ENCODE measurements at places on chromosomes 4 and X.

GRCh38 chr4:46385946-46386345 lies 4.0 kb downstream of the GABRA2 start:
- DNase-seq: no peak

DNA sequence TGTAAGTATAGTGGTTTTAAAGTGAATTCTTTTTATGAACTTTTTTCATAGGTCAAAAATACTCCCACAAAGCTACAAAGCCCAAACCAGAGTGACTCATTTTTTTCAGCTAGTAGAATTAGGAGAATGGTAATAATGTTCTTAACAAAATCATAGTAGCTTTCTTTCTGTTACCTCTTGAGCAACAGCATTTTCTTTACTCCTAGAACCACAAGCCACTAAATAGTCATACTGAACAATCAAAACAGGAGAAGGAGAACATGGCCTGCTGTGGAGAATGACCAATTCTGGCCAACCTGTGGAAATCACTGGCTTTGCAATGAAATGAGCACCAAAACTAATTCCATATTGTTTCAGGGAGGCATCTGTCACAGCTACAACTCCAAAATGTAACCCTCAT lies 112.9 kb downstream of the AMMECR1 start:
- DNase-seq: no peak

- DNase-seq: no peak
Measured at GRCh38 chr4:174135530-174135929, 147.9 kb downstream of the FBXO8 start.

DNA sequence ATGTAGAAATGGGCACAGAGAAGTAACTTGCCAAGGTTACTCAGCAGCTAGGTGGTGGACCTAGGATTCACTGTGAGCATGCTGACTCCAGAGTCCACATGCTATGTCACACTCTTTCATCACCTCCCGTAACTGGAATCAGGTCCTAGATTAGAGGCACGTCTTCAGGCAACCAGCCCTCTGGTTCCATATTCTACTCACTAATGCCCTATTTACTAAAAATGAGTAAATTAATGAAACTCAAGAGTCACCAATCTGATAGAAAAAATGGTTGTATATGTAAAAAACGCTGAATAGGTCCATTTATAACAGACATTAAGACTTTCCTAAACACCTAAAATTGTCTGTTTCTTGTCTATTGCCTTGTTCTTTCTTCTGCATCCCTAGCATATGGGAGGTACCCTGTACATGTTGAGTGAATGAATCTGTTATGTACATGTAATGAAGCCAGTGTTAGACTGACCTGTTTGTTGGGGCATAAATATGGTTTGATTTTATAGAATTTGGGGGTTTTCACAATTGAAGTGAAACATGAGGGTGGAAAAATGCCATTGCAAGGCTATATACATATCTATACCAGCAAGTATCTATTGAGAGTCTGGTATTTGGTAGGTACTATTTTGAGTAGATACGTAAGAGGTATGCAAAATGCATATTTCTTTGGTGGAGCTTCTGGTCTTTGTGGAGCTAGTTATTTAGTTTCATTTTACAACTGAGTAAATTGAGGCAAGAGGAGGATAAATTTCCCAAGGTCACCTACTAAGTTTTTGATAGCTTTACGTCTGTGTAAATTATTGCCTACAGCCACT lies 7.5 kb upstream of the RUFY3 start:
- DNase-seq: no peak

GRCh38 chr4:127708985-127709384 lies 21.2 kb upstream of the SLC25A31 start:
- no peak for DNase-seq

GRCh38 chrX:7987160-7988012 lies 60.2 kb upstream of the PNPLA4 start:
- DNase-seq: no peak

GRCh38 chrX:150848914-150849365 lies 49.5 kb downstream of the CD99L2 start:
- DNase-seq: no peak

DNA sequence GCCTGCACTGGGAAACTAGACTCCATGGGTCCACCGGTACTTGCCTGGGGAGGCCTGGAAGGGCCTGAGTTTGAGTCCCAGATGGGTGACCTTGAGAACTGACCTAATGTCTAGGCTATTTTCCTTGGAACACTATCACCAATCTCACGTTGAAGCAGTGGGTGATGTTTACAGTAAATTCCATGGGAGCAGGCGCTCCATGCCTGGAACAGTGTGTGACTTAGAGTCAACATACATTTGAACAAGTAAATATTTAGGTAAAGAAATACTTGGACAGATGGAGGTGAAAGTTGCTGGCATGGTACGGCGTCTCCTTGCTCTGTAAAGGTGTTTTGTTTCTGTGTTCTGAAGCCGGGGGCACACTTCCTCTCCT lies 47.5 kb downstream of the TBC1D14 start:
- peak; percentile 97 for DNase-seq

DNA sequence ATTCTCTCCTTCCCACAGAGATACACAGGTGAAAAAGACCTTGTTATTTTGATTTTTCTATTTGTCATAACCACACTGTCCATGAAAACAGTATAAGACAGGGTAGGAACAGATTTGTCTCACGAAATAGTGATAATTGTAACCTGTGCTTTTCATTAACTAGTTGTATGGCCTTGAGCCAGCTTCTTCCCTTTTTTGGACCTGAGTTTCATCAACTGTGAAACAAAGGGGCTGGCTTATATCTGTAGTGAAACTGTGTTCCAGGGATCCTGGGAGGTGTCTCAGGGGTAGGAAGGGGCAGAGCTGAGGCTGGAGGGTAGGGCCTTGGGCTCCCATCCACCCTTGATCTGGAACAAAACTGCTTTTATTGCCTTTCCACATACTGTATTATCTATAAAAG lies 50.9 kb downstream of the MED28 start:
- no peak for DNase-seq

- no peak for DNase-seq
Measured at GRCh38 chr4:957581-958313, 15.6 kb downstream of the DGKQ start.

GRCh38 chr4:833156-833555 lies 7.2 kb upstream of the CPLX1 start:
- DNase-seq: no peak

- DNase-seq: no peak
Measured at GRCh38 chr4:10098780-10099160, 17.8 kb downstream of the WDR1 start.

DNA sequence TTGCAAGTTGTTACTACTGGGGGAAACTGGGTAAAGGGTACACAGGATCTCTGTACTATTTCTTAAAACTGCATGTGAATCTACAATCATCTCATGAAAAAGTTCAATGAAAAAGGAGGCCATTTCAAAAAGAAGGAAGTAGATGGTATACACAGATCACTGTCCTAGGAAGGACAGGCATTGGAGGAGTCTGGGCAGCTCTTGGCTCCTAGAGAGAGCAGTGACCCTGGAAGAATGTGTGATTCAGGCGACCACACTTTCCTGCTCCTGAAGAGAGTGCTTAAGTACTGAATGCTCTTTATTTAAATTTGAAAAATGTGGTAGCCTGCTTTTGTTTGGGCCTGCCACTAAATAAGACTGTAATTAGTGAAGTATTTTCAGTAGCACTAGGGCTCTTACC lies 318.1 kb upstream of the CASK start:
- DNase-seq: no peak

DNA sequence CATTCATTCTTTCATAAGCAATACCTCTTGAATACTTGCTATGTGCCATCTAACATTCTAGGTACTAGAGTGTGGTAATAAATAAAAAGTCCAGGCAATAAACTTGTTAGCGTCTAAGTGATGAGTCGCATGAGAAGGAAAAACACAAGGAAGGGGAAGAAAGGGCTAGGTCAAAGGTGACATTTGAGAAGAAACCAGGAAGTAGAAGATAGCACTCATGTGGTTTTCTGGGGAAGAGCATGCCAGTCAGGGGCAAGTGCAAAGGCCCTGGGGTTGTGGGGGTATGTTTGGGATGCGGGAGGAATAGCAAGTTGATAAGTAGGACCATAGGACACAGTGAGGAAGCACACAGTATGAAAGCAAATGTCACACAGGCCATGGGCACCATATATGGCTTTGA lies 157.0 kb downstream of the TSPAN5 start:
- DNase-seq: no peak

GRCh38 chr4:123104310-123105025 lies 182.1 kb upstream of the NUDT6 start:
- DNase-seq: no peak

DNA sequence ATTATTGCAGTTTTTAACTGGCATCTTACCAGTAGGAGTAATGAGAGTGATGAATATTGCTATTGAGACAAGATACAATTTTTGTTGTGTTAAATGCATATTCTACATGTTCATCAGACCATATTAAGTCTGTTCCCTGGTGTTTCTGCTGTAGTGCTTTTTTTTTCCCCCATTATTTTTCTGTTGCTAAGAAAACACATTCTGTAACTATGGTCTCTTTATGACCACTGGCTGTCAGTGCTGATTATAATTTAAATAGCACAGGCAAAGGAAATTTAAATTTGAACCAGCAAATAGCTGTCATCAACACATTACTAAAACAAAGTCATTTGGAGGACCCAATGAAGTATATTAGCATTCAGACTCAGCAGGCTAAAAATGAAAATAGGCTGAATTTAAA lies 98.3 kb upstream of the ANKRD50 start:
- no peak for DNase-seq

GRCh38 chrX:130094696-130095095 lies 15.6 kb downstream of the ELF4 start:
- DNase-seq: no peak

- DNase-seq: no peak
Measured at GRCh38 chr4:174474457-174475075, 47.7 kb downstream of the HPGD start.

DNA sequence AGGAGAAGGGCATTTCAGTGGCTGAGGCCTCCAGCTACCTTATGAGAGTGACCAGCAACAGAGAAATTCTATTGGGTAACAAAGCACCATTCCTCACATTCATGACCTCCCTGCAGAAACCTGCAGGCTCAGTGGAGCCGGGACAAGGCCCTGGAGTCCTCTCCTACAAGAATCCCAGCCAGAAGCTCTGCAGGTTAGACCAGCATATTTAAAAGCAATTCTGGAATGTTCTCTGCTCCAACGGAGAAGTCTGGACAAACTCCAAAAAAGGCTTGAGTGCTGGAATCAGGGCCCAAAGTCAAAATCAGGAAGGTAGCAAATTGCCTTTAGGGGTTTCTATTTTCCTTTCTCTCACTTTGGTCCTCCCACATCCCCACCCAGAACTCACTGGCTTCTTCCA lies 202.9 kb downstream of the SCFD2 start:
- no peak for DNase-seq

GRCh38 chr4:71360844-71361243 lies 22.0 kb downstream of the SLC4A4 start:
- DNase-seq: no peak

- no peak for DNase-seq
Measured at GRCh38 chr4:96315815-96316214, 475.9 kb downstream of the PDHA2 start.

- no peak for DNase-seq
Measured at GRCh38 chr4:148203056-148203898, 238.9 kb downstream of the NR3C2 start.

DNA sequence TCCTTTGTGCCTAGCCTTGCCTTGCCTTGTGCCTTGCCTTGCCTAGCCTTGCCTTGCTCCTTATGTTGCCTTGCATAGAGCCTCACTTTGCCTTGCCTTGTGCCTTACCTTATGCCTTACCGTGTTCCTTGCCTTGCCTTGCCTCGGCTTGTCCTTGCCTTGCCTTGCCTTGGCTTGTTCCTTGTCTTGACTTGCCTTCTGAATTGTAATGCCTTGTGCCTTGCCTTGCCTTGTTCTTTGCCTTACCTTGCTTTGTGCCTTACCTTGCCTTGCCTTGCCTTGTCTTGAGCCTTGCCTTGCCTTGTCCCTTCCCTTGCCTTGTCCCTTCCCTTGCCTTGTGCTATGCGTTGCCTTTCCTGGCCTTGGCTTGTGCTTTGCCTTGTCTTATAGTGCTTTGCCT lies 90.2 kb downstream of the TAB3 start:
- DNase-seq: no peak

DNA sequence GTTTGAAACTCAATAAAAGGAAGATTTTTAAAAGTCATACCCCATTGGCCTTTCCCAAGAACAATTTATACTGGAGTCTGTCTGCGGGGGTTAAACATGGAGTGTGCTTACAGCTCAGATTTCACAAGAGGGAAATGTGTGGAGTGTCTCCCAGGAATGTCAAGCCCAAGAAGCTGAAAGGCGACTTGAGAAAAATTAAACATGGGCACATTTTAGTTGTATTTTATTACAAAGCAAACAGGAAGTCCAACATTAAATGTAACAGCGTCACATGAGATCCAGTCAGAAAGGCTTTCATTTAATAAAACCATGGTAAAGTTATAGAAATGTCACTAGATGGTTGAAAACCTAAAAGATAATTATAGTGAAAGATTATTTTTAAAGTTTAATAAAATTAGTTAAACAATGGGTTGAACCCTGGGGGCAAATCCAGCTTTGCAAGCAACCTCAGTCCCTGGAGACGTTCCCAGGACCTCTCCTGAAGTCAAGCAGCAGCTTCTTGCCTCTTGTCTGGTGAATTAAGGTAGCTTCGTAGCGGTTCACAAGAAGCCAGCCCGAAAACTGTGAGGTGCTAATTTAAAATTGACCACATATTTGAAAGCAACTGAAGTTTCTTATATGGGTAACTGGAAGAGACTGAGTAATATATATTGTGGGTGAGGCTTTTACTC lies 168.4 kb upstream of the EDNRA start:
- no peak for DNase-seq

GRCh38 chrX:20530406-20530921 lies 263.8 kb upstream of the RPS6KA3 start:
- DNase-seq: no peak

GRCh38 chr4:68256284-68256683 lies 10.8 kb upstream of the TMPRSS11B start:
- no peak for DNase-seq

GRCh38 chr4:47891928-47892327 lies 22.5 kb downstream of the NFXL1 start:
- DNase-seq: no peak

GRCh38 chr4:65521666-65522065 lies 148.6 kb downstream of the EPHA5 start:
- DNase-seq: no peak

GRCh38 chrX:1392376-1393068 lies 609 bp upstream of the SLC25A6 start:
- peak; percentile 44 for DNase-seq

DNA sequence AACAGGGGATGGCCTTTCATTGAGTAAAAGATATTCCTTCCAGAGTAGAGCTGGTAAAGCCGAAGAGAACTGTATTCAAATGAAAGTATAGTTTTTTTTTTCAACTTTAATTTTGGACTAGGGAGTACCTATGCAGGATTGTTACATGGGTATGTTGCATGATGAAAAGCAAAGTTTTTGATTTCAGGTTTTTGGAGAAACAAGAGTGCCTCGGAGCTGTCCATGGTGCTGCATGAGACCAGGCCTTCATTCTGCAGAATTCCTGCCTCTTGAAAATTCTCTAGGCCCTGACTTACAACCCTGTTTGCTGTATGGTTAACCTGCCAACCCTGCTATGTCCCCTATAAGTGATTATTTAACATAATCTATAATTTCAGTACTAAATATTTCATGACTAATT lies 1065.7 kb upstream of the FTHL17 start:
- DNase-seq: no peak
